ENCODE measurements at places on chromosomes 4 and X.
A peak's percentile ranks its signal among the peaks of the same experiment; 100 is the strongest.

GRCh38 chr4:88104902-88105610 lies 53.4 kb downstream of the ABCG2 start:
- DNase-seq, result peak; percentile 3

- DNase-seq, result peak; percentile 24
Measured at GRCh38 chr4:74423104-74423503, 21.8 kb upstream of the AREG start.

GRCh38 chrX:11789809-11790208 lies 31.8 kb downstream of the MSL3 start:
- no peak for DNase-seq

- no peak for DNase-seq
Measured at GRCh38 chrX:11103006-11103405, 8.1 kb upstream of the HCCS start.

DNA sequence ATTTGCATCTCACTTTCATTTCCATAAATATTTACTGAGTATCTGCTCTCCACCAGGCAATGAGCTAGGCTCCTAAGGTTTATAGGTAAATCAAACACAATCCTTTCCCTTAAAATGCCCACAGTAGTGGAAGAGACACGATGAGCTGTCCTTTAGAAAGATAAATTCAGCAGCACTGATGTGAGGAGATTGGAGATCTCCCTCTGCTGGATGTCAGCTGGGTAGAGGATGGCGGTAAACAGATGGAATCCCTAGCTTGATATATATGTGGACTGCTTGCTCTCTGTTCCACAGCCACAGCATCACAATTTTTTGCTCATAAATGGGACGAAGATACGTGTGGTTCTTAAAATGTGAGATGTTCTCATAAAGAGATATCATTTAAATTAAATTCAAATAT lies 216.4 kb upstream of the RASGEF1B start:
- DNase-seq, result peak; percentile 40

- DNase-seq, result no peak
Measured at GRCh38 chr4:3672465-3672831, 93.7 kb upstream of the ADRA2C start.

- DNase-seq, result no peak
Measured at GRCh38 chr4:147076179-147076578, 130.5 kb upstream of the TTC29 start.

DNA sequence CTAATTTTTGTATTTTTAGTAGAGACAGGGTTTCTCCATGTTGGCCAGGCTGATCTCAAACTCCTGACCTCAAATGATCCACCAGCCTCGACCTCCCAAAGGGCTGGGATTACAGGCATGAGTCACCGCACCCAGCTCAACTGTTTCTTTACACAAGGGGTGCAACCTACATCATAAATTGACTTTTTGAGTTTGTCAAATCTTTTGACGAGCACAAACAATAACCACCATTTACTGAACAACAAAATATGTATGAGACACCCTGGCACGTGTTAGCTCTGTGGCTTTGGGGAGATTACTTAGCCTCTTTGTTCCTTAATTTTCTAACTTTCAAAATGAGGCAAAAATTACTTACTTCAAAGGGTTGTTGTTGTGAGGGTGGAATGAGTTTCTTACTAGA lies 23.5 kb upstream of the SLC34A2 start:
- no peak for DNase-seq

DNA sequence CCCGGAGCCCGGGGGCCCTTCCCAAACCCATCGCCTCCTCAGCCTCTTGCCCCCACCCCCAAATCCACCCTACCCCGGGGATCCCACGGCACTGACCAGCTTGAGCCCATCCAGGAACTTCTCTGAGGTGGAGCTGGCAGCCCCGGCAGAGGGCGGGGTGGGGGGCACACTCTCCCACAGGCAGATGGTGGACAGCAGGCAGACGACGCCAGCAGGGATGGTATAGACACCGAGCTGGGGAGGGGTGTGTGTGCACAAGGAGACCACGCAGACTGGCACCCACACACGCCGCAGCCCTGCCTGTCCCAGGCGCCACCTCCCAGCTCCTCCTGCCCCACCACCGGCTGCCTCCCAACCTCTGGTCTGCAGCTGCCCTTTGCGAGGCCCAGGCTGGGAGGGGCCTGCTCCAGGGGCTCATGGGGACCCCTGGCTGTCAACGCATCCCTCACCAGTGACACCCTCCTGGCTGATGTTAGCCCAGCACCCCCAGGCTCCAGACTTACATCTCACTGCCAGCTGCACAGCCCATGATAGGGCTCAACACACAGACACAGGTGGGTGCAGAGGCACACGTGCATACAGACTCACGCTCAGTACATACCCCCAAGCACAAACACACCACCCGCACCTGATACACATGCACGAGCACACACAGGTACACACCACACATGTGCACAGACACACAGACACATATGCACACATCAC lies 4.2 kb downstream of the SLC49A3 start:
- DNase-seq, result no peak

DNA sequence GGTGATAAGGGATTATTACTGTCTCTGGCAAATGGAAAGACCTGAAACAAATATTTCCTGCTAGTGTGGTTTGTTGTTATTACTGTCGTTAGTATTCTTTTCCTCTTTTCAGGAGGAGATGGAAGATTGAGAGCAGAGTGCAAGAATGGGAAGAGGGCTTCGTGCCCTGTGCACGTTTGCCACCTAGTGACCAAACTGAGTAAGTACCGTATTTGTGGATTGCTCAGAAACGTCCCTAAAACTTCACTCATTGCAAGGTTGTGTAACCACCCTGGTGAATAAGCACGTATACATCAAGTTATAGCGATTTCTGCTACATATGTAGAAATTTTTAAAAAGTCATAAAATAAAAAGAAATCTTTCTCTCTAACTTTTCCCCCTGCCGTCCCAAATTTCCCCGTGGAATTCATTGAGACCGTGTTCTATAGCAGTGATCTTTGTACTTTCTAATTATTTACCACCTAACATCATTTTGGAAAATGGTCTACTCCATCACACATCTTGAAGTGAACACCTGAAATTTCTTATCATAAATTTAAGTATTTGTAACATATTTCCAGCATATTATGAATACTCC lies 24.3 kb downstream of the LINC00632 start:
- peak; percentile 52 for DNase-seq

GRCh38 chr4:67198727-67199126 lies 346.6 kb downstream of the CENPC start:
- DNase-seq, result no peak

- peak; percentile 75 for DNase-seq
Measured at GRCh38 chr4:86891762-86892635, at the start of gene C4orf36. C4orf36 (minus strand) TSS chr4:86892422; CDS start chr4:86891520, 902 bp downstream.

- DNase-seq, result no peak
Measured at GRCh38 chr4:168119100-168119499, 26.8 kb downstream of the ANXA10 start.

DNA sequence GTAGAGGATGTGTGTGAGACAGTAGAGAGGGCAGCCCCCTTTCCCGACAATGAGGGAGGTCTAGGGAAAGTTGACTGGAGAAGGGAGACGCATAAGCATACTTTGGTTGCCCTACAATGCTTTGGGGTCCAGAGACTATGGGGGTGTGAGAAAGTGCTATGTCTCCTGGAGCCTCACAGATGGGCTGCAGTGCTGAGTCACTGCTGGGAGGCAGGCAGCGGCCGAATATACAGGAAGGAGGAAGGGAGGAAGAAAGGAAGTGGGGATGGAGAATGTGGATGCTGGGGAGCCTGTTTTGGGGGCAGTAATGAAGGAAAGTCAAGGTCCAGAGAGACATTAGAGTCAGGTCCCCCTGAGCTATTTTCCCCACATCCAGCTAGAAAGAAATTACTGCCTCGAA lies 12.7 kb downstream of the DRP2 start:
- DNase-seq, result no peak

Data from suppressor macrophage treated with lipopolysaccharide for 1 hour (primary cell).